ENCODE measurements at places on chromosomes 16 and 17.
A peak's percentile ranks its signal among the peaks of the same experiment; 100 is the strongest.

- peak; percentile 73 for DNase-seq
These were observed 20.7 kb upstream of the CMTM4 start for GRCh38 chr16:66717112-66717675.

DNA sequence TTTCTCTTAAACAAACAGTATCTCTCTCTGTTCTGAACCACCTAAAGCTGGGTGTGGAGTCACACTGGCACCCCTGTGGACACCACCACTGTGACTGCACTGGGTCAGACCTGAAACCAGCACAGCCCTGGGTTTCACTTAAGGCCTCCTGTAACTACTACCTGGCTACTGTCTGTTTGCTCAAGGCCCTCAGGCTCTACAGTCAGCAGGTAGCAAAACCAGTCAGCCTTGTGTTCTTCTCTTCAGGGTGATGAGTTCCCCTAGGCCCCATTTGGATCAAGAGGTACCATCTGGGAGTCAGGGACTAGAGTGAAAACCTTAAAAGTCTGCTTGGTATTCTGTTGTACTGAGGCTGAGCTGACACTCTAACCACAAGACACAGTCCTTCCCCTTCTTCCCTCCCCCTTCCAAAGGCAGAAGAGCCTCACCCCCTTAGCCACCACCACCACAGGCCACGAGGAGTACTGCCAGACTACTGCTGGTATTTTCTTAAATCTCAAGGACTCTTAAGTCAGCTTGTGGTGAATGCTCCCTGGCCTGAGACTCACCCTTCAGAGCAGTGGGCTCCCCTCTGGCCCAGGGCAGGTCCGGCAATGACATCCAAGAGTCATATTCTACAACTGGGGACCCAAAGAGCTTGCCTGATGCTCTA, 153.2 kb upstream of the MON1B start:
- peak; percentile 10 for DNase-seq

DNA sequence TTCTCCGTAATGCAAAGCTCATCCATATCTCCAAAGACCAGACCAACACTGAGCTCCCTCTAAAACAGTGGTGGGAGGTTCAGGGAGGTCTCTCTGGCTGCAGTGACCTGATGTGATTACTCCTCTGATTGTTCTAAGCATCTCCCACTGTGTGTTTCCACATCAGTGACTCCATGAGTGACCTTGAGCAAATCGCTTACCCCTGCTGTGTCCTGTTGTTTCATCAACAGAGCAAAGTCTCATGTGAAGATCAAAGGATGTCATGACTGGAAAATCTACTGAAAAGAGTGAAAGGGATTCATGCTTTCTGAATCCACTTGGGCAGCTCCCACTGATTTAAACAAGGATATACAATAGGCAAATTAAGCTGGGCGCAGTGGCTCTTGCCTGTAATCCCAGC, 352.9 kb downstream of the TMEM114 start:
- no peak for DNase-seq

DNA sequence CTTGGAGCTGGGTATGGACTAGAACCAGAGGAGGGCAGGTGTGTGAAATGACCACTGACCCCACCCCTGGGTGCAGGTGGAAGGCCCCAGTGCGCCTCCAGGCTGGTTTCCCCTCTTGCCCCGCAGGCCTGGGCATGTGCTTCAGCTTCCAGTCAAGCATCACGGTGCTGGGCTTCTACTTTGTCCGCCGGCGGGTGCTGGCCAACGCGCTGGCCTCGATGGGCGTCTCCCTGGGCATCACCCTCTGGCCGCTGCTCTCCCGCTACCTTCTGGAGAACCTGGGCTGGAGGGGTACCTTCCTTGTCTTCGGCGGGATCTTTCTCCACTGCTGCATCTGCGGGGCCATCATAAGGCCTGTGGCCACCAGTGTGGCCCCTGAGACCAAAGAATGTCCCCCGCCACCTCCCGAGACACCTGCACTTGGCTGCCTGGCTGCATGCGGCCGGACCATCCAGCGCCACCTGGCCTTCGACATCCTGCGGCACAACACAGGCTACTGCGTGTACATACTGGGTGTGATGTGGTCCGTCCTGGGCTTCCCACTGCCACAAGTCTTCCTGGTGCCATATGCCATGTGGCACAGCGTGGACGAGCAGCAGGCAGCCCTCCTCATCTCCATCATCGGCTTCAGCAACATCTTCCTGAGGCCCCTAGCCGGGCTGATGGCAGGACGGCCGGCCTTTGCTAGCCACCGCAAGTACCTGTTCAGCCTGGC, 9.7 kb upstream of the ARMC7 start:
- DNase-seq, result no peak

- DNase-seq, result no peak
These were observed 54.9 kb downstream of the KLHDC4 start for GRCh38 chr16:87710887-87711286.

DNA sequence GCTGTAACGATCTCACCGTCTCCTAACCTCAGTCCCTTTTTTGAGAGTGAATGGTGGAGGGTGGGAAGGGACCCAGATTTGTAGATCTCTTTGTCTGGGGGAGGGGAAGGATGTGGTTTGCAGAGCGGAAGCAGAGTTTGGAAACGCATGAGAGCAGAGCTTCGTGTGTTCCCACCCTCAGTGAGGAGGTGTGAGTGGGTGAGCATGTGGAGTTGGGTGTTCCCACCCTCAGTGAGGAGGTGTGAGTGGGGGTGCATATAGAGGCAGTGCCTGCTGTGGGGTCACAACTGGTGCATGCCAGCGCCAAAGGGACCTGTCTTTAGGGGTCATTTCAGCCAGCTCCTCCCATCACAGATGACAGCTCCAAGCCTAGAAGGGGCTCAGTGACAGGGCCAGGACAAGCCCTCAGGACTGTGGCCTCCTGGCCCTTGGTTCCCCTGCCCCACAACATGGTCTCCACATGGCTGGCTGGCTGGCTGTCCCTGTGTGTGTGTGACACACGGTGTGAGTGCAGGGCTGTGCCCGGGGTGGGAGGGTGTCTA, 1.8 kb upstream of the CISD3 start:
- peak; percentile 82 for DNase-seq

DNA sequence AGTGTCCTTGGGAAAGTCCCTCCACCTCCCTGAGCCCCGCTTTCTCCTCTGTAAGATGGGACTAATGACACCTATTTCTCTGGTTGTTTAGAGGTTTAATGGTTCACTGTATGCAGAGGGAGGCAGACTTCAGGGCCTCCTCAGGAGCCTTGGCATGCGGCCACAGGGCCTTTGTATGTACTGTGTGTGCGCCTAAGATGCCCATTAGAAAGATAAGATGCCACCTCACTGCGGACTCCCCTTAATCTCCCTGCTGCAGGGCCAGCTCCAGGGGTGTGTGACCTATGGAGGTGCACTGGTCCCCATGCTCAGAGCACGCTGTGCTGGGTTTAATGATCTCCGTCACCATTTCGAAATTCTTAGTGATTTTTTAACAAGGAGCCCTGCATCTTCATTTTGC, 59.3 kb downstream of the TMEM235 start:
- DNase-seq, result no peak

GRCh38 chr17:65261152-65261551, 124.0 kb downstream of the RGS9 start:
- DNase-seq, result no peak

GRCh38 chr16:84595052-84595481, 22.8 kb downstream of the COTL1 start:
- DNase-seq, result no peak

DNA sequence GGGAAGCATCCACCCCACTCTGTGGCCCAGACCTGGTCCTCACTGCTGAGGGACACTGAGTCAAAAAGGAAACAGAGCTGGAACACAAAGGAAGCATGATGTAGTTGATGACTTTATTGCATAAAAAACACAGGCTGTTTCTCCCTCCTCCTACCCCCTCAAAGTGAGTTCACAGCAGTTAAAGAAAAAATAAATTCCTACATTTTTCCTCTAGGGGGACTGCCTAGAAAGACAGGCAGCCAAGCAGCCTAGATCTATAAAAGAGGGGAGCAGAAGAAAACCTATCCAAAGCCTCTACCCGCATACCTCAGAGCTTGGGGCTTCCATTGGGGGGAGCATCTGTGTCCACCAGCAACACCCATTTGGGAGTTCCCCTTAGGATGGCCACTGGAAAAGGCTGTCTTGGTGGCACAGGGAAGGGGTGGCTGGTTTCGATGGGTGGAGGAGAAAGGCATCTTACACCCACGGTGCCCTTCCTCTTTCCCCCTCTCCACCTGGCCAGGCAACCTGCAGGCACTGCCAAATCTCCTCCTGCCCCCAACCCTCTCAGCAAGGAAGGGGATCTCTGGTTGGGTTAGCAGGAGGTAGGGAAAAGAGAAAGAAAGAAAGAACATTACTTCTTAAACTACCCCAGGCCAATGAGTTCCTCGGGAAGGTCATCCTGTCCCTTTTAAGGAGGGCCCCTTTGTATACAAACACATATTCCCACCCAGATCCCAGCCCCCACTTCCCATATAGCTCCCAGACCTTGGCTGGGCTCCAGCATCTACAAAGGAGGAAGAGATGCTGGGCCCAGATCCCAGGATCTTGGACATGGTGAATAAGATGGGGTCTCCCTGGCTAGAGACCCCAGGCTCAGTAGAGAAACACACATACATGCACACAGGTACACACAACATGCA, 4.0 kb upstream of the SCRN2 start:
- peak; percentile 30 for DNase-seq

DNA sequence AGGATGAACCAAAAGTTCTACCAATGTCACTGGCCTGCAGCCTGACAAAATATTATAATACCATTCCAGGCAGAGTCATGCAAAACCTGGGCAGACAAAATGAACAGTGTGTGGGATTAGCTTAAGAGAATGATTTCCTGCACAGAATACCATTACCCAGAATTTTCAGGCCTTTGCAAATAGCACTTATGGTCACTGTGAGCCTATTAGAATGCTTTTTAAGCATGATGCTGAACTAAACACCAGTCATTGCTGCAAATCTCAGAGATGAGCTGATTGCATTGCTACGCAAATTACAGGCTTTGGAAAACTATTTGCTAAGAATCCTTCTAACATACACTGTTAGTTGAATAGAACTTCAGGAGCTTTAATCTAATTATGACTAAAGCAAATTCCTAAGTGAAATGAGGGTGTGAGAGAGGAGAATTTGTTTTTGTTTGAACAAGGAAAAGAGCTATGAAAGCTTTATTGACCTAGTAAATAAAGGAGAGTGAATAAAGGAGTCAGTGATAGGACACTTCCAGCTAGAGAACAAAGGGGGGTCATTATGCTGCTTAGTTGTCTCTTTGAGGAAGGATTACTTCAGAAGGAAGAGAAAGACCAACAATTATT, 398.8 kb downstream of the HS3ST3B1 start:
- DNase-seq, result no peak

DNA sequence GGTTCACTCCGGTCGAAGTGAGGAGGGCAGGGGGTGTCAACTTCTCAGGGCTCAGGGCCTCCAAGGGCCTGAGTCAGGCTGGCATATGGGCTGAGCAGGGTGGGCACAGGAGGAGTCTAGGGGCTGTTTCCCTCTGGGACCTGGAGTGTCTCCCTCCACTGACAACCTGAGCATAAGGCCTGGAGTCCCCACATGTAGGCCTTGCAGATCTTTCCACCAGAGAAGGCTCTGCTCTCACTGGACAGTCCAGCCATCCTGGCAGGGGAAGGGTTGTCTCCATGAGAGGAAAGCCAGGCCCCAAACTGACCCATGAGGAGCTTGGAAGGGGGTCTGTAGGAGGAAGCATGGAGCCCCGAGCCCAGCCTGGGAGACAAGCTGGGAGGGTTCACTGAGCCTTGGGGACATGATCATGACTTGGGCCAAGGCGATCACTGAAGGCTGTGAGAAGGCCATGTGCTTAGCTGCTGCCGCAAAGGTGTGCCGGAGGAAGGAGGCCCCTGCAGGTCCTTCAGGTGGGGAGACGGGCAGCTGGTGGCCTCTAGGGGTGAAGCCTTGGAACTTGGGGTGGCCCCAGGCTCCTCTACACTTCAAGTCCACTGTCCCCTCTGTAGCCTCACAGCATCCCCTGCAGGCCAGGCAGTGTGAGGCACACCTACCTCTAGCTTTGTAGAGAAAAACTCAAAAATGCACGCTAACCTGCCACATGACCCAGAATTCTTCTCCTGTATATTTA, 9.9 kb downstream of the CMTM2 start:
- peak; percentile 78 for DNase-seq

DNA sequence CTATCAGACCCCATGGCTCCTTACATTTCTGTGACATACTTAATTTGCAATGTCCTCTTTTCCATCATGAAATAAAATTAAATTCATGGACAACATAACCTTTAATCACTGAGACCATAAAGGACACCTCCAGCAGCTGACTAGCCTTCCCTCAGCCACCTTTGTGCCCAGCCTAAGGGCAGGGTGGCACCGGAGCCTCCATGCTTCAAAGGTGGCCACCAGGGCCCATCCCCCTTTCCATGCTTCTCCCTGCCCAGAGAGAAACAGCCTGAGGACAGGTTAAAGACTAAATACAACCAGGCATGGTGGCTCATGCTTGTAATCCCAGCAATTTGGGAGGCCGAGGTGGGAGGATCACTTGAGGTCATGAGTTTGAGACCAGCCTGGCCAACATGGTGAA, 94.3 kb downstream of the ADCY9 start:
- no peak for DNase-seq

DNA sequence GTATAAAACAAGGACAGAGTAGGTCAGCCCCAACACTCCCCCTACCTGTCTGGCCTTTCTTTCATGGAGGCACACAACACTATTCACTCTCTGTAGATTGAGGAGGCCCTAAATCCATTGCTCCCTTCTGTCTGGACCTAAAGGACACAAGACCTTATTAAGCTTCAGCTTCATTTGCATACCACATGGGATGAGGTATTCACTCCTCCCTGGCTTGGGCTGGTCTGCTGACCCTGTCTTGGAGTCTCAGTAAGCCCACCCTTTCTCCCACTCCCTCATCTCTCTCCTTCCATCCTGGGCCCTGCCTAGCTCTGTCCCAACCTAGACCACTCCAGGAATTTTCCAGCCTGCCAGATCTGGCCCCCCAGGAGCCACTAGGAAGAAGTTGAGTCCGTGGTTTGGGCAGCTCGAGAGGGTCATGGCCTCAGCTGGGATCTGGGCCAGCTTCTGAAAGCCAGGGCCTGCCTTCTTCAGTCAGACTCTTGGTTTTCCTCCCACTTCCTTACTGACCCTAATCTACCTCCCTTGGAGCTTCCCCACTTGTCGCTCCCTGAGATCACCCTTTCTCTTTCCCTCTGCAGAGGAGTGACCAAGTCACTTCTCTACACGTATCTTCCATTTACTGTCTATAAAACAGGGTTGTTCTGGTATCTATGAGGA, 6.5 kb upstream of the LLGL1 start:
- DNase-seq, result no peak

DNA sequence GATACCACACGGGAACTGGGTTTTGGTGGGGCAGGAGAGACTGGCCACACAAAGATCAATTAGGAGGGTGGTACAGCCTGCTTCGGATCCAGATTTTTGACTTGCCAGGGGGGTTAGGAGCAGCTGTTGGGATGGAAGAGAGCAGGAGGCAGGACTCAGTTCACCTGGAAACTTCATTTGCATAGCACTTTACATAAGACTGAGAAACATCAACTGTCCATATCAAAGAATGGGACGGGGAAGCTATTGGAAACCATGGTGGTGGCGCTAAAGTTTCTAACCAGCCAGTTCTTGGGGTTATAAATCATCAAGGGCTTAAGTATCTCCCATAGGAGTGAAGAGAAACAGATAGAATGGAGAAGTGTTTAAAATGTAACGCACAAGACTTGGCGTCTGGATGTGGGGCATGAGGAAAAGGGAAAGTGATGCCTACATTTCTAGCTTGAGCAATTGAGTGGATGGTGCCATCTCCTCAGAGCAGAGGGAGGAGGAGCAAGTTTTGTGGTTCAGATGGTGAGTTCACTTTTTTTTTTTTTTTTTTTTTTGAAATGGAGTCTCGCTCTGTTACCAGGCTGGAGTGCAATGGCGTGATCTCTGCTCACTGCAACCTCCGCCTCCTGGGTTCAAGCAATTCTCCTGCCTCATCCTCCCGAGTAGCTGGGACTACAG, 6.4 kb upstream of the SRCAP start:
- DNase-seq, result no peak
